ENCODE measurements at places on chromosomes 16 and 17.

GRCh38 chr17:68299817-68300216 is 8.5 kb downstream of the ARSG start:
- DNase-seq = no peak

- peak; percentile 3 for DNase-seq
These were observed 4.8 kb downstream of the SCGB1C2 start for GRCh38 chr17:142102-142661.

- DNase-seq = no peak
These were observed 330.3 kb downstream of the BCAS3 start for GRCh38 chr17:61007980-61008379.

- DNase-seq = no peak
These were observed 323 bp downstream of the ST3GAL2 start for GRCh38 chr16:70438585-70438968.

DNA sequence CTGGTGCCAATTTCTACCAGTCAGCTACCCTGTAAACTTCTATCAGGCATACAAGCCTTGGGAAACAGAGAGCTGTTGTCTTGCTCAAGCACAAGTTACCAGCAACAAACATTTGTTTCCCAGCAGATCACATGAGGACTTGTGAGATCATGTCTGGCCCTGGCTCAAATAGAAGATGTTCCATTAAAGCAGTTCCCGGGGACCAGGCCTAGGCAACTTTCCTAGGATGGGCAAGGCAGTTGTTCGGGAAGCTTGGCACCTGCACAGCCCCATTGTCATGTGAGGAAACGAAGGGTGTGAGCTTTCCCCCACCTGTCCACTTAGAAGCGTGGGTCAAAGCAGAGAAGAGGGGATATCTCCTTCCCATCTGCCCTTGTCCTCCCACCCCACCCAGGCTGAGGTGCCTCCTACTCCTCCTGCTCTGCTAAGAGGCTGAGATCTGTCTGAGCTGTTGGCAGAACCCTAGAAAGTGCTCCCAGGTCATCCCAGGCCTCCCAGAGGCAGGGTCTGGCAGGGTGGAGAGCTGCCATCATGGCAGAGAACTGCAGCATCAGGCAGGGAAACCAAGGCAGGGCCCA is 11.2 kb upstream of the SLC47A2 start:
- DNase-seq = no peak

DNA sequence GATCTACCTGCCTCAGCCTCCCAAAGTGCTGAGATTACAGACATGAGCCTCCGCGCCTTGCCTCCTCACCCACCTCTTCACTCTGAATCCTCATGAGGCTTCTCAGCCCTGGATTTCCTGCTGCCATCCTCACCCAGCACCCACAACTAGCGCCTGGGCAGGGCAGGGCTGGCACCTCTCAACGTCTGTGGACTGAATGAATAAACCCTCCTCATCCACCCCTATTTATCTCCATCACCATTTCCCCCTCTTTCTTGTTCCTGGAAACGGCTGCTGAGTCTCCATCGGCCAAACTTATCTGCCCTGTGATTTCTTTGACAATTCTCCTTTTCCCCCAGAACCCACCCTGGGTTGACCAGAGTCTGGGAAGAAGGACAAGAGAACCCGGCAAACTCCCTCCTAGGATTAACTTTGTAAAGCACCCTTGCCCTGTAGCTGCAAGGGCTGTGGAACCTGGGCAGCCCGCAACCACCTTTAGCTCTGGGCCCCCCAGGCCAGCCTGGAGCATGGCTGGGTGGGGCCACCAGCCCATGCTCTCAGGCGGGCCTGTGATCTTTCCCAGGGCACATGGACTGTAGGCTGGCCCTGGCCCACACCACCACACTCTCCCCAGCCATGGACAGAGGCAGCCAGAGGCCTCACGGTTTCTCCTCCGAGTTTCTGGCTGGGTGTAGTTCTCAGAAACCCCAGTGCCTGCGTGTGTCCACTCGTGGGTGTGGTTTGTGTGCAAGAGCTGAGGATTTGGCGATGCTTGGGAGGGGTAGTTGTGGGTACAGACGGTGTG is 2.4 kb downstream of the SPN start:
- no peak for DNase-seq

DNA sequence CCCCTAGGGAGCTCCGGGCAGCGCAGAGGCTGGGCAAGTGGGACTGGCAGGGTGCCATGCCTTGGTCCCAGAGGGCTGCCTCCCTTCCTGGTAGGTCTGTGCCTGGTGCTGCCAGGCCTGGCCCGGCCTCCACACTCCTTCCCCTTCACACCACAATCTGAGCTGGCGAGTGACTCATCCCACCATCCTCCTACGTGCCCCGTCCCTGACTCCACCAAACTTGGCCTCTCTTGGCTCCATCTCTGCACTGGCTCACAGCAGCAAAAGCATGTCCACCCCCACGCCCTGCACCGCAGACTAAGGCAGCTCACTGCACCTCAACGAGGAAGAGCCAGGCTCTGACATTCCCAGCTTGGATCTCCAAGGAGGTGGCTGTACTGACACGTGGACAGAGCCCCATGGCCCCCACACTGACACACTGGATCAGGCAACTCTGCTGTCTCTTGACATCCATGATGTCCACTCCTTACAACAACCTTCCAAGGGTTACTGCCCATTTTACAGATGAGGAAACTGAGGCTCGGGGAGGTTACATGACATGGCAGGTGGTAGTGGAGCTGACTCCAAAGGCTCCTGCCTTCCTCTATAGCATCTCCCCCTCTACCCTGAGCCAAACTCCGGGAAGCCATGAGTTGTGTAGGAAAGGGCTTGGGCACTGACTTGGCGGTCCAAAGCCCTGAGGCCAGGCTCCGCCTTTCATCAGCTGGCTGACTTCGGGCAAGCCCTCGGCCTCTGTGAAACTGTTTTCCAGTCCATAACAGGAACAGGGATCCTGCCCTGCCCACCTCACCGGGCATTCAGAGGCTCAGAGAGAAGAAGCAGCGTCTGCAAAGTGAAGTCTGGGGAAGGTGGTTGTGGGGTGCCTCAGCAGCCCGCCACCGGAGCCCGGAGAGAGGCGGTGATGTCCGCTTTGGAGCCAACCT is 20.1 kb upstream of the KRT19 start:
- DNase-seq = no peak
